ENCODE measurements at places on chromosomes 5 and 9. TPM values are rescaled to one million over a fixed set of nuclear protein-coding genes. Genes with fewer than 3 reads are reported as not detected.

UAP1L1 gene
- 6.6 TPM for total RNA-seq

SAP30L gene
- 54.4 TPM for total RNA-seq

INSYN2B gene
- total RNA-seq, result 0.15 TPM

DNA sequence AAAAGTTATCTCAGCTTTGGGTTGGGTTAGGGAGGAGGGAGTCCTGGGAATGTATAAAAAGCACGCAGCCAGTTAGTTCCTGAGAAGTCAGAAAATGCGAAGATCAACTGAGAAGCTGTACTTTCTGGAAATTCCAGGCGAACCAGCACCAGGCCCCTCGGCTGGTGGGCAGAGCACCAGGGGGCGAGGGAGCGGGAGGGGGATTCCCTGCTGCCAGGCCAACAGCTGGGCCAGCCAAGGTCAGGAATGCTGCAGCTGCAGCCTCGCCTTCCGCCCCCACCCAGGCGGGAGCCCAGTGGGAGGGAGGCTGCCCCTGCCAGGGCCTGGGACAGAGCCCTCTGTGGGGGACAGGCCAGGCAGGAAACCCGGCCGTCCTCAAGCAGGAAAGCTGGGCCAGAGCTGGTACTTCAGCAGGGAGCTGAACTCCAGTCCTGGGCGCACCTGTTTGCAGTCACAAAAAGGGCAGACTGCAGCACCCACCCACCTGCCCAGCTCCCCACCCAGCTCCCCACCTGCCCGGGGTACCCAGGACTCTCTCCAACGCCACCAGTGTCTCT lies 35.5 kb downstream of the VAV2 start:
- no peak for DNase-seq

GRCh38 chr5:64766941-64767340 lies 1.6 kb downstream of the SREK1IP1 start:
- DNase-seq, result no peak

All from lower leg skin (tissue), 4 donors.